ENCODE measurements at places on chromosomes 13 and 19.
A peak's percentile ranks its signal among the peaks of the same experiment; 100 is the strongest.

- H3K4me1 ChIP-seq: no peaks in the 10 kb centered on the region
- DNase-seq: no peak
- H3K36me3 ChIP-seq: no peaks in the 10 kb centered on the region
These were observed 226.4 kb downstream of the PCDH17 start for GRCh38 chr13:57857945-57858344.

DNA sequence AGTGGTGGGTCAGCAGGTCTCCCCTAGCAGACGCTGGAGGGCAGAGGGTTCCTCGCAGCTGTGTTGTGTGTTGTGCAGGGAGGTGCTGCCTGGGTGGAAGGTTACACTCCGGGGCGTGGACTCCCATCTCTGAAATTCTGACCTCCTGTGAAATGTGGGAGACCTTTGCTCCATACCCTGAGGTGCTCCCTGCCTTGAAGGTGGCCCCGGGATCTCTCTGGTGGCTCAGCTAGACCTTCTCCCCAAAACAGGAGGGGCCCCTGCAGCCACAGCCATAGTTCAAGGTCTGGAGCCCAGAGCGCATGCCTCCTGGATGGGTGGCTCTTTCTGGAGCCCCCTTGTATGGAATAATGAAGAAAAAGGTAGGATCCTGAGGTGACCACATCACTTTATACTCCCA, 70.2 kb downstream of the SOX1 start:
- no peaks in the 10 kb centered on the region for H3K36me3 ChIP-seq
- no peaks in the 10 kb centered on the region for H3K4me1 ChIP-seq
- H3K4me3 ChIP-seq: no peak overlapping the region
- H3K27me3 ChIP-seq: no peaks in the 10 kb centered on the region

DNA sequence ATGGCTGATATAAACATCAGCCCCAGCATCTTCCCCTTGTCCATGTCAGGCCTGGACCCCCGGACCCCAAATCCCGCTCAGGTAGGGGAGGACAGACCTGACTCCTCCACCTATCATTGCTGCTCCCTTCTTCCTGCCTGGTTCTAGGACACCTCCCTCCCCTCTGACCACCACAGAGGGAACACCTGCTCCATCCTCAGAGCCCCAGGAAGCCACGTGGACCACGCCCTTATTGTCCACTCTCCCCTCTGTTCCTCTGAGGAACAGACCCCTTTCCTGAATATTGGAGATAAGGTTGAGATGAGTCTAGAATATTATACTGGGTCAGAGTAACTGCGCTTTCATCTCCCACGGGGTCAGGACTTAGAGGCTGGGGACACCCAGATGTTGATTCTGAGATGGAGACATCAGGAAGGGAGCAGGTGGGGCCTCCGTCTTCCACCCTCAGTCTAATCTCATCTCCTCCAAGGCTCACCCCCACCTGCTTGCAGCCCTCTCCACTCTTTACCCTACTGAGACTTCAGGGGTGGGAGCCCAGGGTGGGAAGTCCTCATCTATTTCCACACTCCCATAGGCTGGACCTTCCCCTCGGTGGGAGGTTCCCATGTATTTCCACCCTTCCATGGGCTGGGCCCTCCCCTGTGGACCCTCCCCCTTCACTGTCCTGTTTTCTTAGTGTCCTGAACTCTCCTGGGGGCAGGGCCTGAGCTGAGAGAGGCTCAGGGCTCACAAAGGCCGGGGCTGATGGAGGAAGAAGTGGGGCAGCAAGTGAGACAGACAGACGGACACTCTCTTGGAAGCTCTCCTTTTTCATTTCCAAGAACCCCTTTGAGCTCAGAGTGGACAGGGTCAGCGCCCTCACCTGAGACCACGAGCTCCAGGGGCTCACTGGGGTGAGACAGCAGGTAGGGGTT, 2.7 kb downstream of the LILRA4 start:
- no peaks in the 10 kb centered on the region for H3K36me3 ChIP-seq
- H3K27ac ChIP-seq: no peak overlapping the region
- H3K4me3 ChIP-seq: no peak overlapping the region
- peaks cover 38% of the 10 kb centered on the region for H3K27me3 ChIP-seq
- H3K4me1 ChIP-seq: no peaks in the 10 kb centered on the region

- H3K36me3 ChIP-seq: no peaks in the 10 kb centered on the region
These were observed 15.3 kb downstream of the ZAR1L start for GRCh38 chr13:32299893-32300292.

- H3K27ac ChIP-seq: no peak overlapping the region
- H3K27me3 ChIP-seq: peaks cover 29% of the 10 kb centered on the region
- no peak for DNase-seq
- H3K4me1 ChIP-seq: peaks cover 3% of the 10 kb centered on the region
- H3K4me3 ChIP-seq: no peak overlapping the region
These were observed 10.2 kb upstream of the ANKRD10 start for GRCh38 chr13:110925023-110925612.

DNA sequence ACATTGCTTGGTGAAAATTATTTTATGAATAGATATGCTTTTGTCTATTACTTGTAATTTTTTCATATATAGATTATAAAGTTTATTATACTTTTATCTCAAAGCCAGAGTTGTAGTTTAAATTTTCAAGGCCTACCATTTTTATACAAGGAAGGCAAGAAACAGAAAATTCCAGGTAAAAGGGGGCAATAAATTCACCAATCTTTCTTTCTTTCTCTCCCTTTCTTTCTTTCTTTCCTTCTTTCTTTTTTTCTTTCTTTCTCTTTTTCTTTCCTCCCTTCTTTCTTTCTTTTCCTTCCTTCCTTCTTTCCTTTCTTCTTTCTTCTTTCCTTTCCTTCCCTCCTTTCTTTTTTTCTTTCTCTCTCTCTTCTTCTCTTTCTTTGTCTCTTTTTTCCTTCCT, 529.4 kb downstream of the PCDH17 start:
- H3K36me3 ChIP-seq: no peaks in the 10 kb centered on the region
- no peak overlapping the region for H3K27ac ChIP-seq
- DNase-seq: no peak
- no peaks in the 10 kb centered on the region for H3K27me3 ChIP-seq
- H3K4me1 ChIP-seq: no peaks in the 10 kb centered on the region
- H3K4me3 ChIP-seq: no peak overlapping the region

DNA sequence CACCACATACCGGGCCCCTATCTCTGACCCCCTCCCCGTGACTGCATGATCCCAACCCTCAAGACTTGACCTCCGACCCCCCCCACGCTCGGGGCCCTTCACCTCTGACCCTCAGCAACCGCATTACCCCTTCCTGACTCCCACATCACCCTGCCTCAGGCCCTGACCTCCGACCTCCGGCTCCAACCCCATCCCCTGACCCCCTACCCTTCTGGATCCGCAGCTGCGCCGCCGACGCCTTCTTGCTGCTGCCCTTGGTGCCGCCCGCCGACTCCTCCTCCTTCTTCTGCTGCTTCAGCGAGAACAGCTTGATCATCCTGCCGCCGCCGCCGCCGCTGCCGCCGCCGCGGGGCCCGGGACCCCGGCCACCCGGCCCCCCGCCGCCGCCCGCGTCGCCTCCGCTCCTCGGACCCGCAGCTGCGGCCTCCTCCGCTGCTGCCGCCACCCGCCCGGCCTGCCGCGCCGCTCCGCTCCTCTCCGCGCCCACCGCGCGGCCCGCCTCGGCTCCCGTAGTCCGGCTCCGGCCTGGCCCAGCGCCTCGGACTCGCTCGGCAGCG, at the start of gene UBE2M:
UBE2M (minus strand) TSS at position 546 of the 557 bp plus-strand sequence; CDS start at position 316, 230 bp downstream.
- H3K27me3 ChIP-seq: no peaks in the 10 kb centered on the region
- peaks cover 82% of the 10 kb centered on the region for H3K4me1 ChIP-seq

DNA sequence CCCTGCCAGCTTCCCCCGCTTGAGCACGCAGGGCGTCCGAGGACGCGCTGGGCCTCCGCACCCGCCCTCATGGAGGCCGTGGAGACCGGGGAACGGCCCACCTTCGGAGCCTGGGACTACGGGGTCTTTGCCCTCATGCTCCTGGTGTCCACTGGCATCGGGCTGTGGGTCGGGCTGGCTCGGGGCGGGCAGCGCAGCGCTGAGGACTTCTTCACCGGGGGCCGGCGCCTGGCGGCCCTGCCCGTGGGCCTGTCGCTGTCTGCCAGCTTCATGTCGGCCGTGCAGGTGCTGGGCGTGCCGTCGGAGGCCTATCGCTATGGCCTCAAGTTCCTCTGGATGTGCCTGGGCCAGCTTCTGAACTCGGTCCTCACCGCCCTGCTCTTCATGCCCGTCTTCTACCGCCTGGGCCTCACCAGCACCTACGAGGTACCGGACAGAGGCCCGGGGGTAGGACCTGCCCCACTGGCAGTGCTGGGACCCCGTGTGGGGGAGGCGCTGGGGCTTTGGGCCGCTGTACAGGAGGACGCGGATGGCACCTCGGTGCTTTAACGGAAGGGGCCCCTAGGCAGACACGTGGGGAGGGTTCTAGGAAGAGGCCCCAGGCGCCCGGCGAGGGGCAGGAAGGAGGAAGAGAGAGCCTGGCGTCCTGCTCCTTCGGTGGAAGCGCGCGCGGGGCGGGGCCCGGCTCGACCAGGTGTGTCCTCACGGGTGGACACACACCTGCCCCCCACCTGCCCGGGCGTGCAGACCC, 681 bp downstream of the SLC5A5 start:
- H3K27ac ChIP-seq: peak overlapping the region; percentile 12

- H3K36me3 ChIP-seq: no peaks in the 10 kb centered on the region
- no peaks in the 10 kb centered on the region for H3K27me3 ChIP-seq
- no peak for DNase-seq
- no peak overlapping the region for H3K4me3 ChIP-seq
These were observed 941.3 kb upstream of the SLITRK1 start for GRCh38 chr13:84823528-84823927.

- peaks cover 19% of the 10 kb centered on the region for H3K4me1 ChIP-seq
- H3K27ac ChIP-seq: no peak overlapping the region
- H3K4me3 ChIP-seq: no peak overlapping the region
- H3K27me3 ChIP-seq: no peaks in the 10 kb centered on the region
- no peaks in the 10 kb centered on the region for H3K36me3 ChIP-seq
These were observed 26.9 kb downstream of the FXYD5 start for GRCh38 chr19:35181387-35181786.

- H3K36me3 ChIP-seq: peaks cover 7% of the 10 kb centered on the region
- H3K27me3 ChIP-seq: no peaks in the 10 kb centered on the region
- H3K4me1 ChIP-seq: peaks cover 20% of the 10 kb centered on the region
- H3K27ac ChIP-seq: no peak overlapping the region
- no peak overlapping the region for H3K4me3 ChIP-seq
These were observed 16.1 kb downstream of the SYDE1 start for GRCh38 chr19:15123031-15123890.

GRCh38 chr13:48574041-48574796, 41.3 kb upstream of the RCBTB2 start:
- no peak overlapping the region for H3K4me3 ChIP-seq
- no peaks in the 10 kb centered on the region for H3K27me3 ChIP-seq
- H3K36me3 ChIP-seq: no peaks in the 10 kb centered on the region
- no peak overlapping the region for H3K27ac ChIP-seq
- DNase-seq: no peak
- H3K4me1 ChIP-seq: peaks cover 19% of the 10 kb centered on the region

GRCh38 chr13:92745258-92745657, 481.3 kb upstream of the GPC6 start:
- no peaks in the 10 kb centered on the region for H3K36me3 ChIP-seq
- no peak for DNase-seq
- H3K27ac ChIP-seq: no peak overlapping the region

- H3K4me1 ChIP-seq: peaks cover 9% of the 10 kb centered on the region
- DNase-seq: no peak
These were observed 4.6 kb downstream of the SCAF1 start for GRCh38 chr19:49646586-49646985.

GRCh38 chr19:34351382-34351826, 13.6 kb upstream of the GPI start:
- DNase-seq: no peak
- H3K4me1 ChIP-seq: peaks cover 38% of the 10 kb centered on the region
- H3K27me3 ChIP-seq: no peaks in the 10 kb centered on the region

- peaks cover 18% of the 10 kb centered on the region for H3K4me1 ChIP-seq
- peak overlapping the region; percentile 85 for H3K4me3 ChIP-seq
- H3K36me3 ChIP-seq: peaks cover 2% of the 10 kb centered on the region
These were observed 4.9 kb upstream of the ZNF580 start for GRCh38 chr19:55635856-55636440.

DNA sequence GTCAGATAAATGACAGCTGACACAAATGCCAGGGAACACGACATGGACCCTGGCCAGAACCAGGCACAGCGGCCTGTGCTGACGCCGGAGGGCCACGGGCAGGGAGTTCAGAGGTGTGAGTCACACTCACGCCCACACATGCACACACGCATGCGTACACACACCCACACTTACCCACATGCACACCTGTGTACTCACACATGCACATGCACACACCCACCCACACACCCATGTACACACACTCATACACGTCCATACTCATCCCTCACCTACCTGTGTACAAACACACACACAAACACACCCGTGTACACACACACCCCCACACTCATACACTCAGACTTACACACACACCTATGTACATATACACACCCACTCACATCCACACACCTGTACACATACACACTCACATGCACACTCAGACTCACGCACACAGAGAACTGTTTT, 40.4 kb downstream of the MLLT1 start:
- H3K27ac ChIP-seq: no peak overlapping the region
- peaks cover 5% of the 10 kb centered on the region for H3K4me1 ChIP-seq
- H3K27me3 ChIP-seq: no peaks in the 10 kb centered on the region
- no peak overlapping the region for H3K4me3 ChIP-seq
- no peak for DNase-seq

DNA sequence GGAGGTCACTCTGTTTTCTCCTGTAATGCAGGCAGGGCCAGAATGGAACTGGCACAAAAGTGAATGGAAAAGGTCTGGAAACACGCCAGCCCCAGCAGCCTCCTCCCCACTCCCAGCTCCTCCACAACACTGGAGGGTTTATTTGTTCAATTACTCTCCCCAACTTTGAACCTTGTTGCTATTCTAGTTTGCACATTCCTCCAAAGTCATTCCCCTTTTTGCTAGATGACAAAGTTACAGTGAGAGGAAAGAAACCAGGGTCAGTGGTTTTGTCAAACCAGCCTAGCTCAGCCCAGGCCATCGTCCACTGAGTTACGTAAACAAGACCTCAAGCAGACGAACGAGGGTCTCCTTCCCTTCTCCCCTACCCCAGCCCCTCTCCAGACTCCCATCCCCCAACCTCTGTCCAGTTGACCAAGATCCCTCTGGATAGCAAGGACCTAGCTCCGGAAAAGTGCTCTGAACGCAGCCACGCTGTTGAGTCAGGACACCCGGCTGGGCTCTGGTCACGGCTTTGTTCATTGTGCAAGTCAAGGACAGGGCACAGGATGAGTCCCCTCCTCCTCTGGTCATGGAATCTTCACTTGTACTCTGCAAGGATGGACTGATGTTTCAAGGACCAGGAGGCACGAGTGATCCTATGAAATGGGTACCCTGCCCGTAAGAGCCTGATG, 180.0 kb downstream of the USP12 start:
- H3K36me3 ChIP-seq: no peaks in the 10 kb centered on the region
- DNase-seq: no peak
- no peaks in the 10 kb centered on the region for H3K4me1 ChIP-seq
- no peak overlapping the region for H3K4me3 ChIP-seq
- H3K27me3 ChIP-seq: no peaks in the 10 kb centered on the region
- H3K27ac ChIP-seq: no peak overlapping the region

- no peaks in the 10 kb centered on the region for H3K36me3 ChIP-seq
- H3K27ac ChIP-seq: no peak overlapping the region
- no peak for DNase-seq
- no peaks in the 10 kb centered on the region for H3K27me3 ChIP-seq
These were observed 137.6 kb downstream of the DACH1 start for GRCh38 chr13:71729441-71729840.
